ENCODE measurements at places on chromosomes 16 and 17. TPM values are rescaled to one million over a fixed set of nuclear protein-coding genes. Genes with fewer than 3 reads are reported as not detected.

GRCh38 chr17:29207975-29208374 lies 27.8 kb upstream of the MYO18A start:
- H3K27me3 ChIP-seq = no peaks in the 10 kb centered on the region
- H3K36me3 ChIP-seq = no peaks in the 10 kb centered on the region
- H3K27ac ChIP-seq = no peak overlapping the region
- H3K4me1 ChIP-seq = no peaks in the 10 kb centered on the region
- H3K4me3 ChIP-seq = no peak overlapping the region

DNA sequence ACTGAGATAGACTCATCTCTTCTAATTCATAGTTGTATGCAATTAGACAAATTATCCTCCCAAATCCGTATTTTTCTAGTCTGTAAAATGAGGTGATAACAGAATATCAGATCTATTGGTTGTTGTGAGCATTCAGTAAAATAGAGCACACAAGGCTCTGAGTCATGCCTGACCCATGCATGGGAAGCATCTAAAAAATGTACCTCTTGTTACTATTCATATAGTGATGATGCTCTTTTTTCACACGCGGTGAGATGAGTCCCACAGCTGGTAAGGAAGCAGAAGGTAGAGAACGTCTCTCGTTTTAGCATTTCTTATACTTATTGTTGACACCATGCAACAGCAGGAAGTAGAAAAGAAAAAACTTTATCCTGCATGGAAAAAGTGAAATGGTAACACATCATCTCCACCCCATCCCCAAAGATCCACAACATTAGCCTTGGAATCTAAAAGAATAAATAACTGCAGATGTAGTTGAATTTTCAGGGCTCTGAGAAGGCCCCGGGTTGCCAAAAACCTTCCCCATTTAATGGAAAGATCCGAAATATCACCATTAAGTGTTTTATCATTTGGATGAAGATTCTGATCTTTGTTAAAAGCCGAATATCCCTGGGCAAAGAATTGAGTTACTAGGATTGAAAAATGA lies 215.6 kb downstream of the TMEM114 start:
- H3K4me1 ChIP-seq = no peaks in the 10 kb centered on the region
- H3K27ac ChIP-seq = no peak overlapping the region
- no peak overlapping the region for H3K4me3 ChIP-seq
- no peaks in the 10 kb centered on the region for H3K27me3 ChIP-seq

- no peak overlapping the region for H3K27ac ChIP-seq
- DNase-seq = no peak
- no peaks in the 10 kb centered on the region for H3K27me3 ChIP-seq
- no peak overlapping the region for H3K4me3 ChIP-seq
- H3K4me1 ChIP-seq = peaks cover 20% of the 10 kb centered on the region
Measured at GRCh38 chr17:76582660-76583059, 3.0 kb downstream of the ST6GALNAC2 start.

DNA sequence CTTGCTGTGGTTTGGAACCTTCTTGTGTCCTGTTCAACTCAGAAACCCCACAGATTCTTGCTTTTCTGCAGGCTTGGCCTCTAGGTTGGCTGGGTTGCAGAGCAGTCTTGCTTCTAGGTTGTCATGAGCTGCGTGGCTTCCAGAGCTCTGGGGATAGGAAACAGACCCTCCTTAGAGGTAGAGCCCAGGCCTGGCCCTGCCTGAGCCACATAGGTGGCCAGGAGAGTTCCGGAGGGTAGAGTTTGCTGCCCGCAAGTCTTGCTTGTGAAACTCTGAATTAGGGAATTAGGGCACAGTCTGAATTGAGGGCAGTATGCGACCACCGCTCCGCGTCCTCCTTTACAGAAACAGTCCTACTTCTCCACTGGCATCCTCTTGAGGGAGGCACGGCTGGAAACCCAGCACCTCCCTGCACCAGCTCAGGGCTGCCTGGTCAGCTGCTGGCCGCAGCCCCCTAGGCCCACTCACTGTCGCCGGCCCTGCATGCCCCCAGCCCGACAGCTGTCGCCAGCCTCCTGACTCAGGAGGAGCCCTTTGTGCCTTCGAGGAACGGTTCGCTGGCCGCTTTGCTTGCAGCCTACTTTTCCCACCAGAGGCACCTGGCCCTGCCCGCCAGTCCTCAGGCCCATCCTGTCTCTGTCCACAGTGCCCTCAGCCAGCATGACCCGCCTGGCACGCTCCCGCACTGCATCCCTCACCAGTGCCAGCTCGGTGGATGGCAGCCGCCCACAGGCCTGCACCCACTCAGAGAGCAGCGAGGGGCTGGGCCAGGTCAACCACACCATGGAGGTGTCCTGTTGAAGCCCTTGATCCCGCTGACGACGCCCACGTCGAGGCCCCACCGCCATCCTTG lies 4.3 kb upstream of the SETD6 start:
- H3K36me3 ChIP-seq = no peaks in the 10 kb centered on the region
- peaks cover 10% of the 10 kb centered on the region for H3K4me1 ChIP-seq
- peak; percentile 41 for DNase-seq
- H3K27me3 ChIP-seq = no peaks in the 10 kb centered on the region
- H3K4me3 ChIP-seq = no peak overlapping the region

CORO6 gene
- total RNA-seq = 6.6 TPM

TMEM235 gene
- not detected for total RNA-seq

CA5A gene
- 0.06 TPM for total RNA-seq

BICDL2 gene
- total RNA-seq = 19.5 TPM

All from lower lobe of right lung (tissue), 2 donors.